ENCODE measurements at places on chromosomes 2 and 18.

GRCh38 chr2:161095314-161095713 is 64.9 kb upstream of the TANK start:
- DNase-seq: no peak

GRCh38 chr2:11395389-11395788 is 51.0 kb upstream of the ROCK2 start:
- DNase-seq: no peak

DNA sequence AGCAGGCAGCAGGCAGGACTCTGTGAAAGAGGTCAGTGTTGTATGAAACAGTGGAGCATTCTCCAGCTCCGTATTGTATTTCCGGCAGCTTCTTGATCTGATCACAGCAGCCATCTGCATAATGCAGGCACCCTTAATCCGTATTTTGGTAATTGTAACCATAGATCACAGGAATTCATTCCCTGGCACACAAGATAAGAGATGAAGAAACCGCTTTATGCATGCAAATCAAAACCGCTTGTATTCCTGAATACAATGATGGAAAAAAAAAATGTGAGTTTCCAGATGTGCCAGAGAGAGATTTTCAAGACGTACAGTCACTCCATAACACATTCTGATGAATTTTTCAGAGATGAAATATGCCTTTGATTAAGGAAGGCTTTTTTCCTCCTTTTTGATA is 221.3 kb downstream of the ACKR3 start:
- no peak for DNase-seq

DNA sequence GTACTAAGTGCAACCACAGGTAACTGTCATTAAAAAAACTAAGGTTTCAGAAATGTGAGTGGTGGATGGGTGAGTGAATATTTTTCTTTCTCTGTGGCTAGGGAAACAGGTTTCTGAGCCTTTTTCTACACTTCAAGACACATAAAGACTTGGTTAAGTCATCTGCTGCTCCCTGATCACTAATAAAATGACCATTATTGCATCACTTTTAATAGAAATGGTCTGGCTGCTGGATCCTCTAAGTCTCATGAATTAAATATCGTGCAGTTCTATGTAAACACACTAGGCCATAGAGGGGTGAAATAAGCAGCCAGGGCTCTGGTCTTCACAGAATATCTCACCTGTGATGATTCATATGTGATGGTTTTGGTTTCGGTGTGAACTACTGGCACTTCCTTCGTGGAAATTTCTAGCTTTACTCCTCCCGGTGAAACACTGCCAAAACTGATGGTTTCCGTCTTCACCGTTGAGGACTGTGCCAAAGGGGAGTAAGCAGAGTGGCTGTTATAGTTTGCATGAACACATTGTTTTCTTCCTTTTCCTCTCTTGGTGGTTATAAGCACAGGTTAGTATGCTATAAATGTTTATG is 100.4 kb upstream of the ZBTB14 start:
- no peak for DNase-seq

- DNase-seq: no peak
Observed at GRCh38 chr2:74576863-74577229, 22.3 kb downstream of the DOK1 start.

- DNase-seq: no peak
Observed at GRCh38 chr2:98459496-98460175, 15.0 kb downstream of the INPP4A start.

- DNase-seq: no peak
Observed at GRCh38 chr2:857081-857480, 93.6 kb upstream of the SNTG2 start.

GRCh38 chr2:170679607-170680079 is 35.5 kb upstream of the SP5 start:
- DNase-seq: no peak

DNA sequence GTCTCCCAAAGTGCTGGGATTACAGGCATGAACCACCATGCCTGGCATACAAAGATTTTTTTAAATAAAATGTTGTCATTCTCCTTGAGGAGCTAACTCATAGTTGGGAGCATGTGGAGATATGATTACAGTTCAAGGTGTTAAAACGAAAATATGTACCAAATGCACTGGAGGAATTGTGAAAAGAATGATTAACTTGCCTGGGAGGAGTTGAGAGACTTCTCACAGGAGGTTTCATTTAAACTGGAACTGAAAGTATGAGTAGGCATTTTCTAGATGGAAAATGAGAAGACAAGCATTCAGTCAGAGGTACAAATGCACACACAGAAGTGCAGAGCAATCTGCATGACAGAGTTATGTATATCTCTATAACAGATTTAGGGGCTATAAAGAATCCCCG is 126.6 kb upstream of the PDE1A start:
- no peak for DNase-seq

GRCh38 chr2:5740817-5741216 is 48.6 kb downstream of the SOX11 start:
- no peak for DNase-seq

- no peak for DNase-seq
Observed at GRCh38 chr2:114937366-114937930, 495.0 kb downstream of the DPP10 start.

DNA sequence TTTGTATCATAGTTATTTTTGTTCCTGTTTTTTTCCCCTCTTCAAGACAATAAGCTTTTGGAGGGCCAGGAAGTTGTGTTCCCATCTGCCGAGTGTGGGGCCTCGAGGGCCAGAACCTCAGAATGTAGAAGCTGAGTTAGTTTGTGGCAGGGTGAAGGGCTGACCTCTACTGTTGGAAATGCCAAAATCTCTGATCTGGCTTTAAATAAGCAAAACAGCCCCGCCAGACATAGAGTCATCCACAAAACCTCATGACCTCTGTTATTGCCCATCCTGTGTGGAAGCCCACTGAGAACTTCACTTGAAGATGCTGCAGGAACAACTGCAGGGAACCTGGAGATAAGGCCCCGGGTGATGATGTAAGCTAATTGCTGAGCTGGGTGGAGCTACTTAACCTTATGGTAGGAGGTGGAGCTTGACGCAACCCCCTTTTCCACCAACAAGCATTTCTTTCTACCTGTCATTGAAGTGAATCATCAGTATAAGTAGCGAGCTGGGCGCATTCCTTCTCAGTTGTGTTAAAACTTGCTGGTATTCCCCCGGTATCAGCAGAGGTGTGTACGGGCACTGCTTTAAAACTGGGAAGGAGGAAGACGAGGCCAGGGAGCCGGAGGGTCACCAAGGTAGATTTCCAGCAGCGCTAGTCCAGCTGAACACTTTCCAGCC is 177.2 kb downstream of the NEDD4L start:
- DNase-seq: no peak

DNA sequence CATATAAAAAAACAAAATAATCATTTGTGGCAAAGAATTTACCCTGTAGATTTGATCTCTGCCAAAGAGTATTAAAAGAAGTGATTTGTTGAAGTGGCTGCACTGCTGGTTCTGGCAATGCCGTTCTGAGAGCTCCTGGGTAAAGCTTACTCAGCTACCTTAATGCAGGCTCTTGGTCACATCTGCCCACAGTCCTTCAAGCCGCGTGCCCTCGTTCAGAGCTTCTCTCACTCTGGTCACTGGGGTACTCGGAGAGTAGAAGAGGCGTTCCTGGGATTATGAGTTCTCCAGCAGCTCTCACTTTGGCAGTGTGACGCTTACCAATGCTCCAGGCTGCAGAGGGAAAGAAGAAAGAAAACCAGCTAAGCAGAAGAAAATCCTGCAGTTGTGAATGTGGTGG is 57.9 kb downstream of the ACVR1 start:
- DNase-seq: no peak

Measured in NCI-H2107 (cell line).